ENCODE measurements at places on chromosomes 7 and 10.

DNA sequence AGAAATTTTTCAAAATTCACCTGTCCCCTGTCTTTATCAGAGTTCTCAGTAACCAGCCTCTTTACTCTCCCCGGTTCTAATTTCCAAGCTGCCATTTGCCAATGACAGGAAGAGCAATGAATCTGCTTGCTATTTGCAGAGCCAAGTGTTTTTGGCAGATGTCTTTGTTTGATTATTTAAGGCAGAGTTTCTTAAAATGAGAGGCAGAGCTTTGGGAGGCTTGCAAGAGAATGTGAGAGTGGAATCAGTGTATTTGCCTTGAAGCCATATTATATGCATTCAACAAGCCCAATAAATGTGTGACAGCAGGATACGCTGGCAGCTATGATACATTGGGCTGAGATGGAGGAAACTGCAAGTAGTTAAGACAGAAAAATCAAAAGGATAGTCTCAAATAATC lies 196.5 kb downstream of the PHF14 start:
- DNase-seq = no peak

GRCh38 chr10:16987206-16987621 lies 142.4 kb downstream of the CUBN start:
- peak; percentile 57 for DNase-seq

GRCh38 chr7:37660614-37661013 lies 23.0 kb upstream of the GPR141 start:
- DNase-seq = no peak

- no peak for DNase-seq
Measured at GRCh38 chr10:21520949-21521348, 4.5 kb downstream of the SKIDA1 start.
